Activated CD4-positive, CD25-positive, alpha-beta regulatory T cell (primary cell): ENCODE measurements at places on chromosomes 16 and 17.

DNA sequence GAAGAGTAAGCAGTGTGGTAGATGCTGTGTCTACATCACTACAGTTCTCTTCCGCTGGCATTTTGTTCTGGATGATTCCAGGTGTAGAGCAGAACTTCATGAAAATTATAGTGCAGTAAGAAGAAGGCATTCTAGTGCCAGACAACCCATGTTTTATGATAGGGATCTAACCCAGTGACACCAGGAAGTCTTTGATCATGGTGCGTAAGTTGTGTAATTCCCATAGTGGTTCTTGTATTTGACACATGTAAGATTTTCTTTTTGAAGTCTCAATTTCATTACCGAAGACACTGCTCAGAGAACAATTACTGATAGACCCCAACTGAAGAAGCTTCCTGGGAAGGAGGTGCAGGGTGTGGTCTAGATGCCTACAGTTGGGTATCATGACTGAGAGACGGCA lies 356.9 kb downstream of the CA10 start:
- DNase-seq: no peak

- no peak for DNase-seq
Measured at GRCh38 chr17:73625006-73625405, 19.2 kb downstream of the SDK2 start.

- DNase-seq: no peak
Measured at GRCh38 chr17:16986391-16986790, 14.5 kb upstream of the TNFRSF13B start.

- DNase-seq: no peak
Measured at GRCh38 chr16:58152246-58152868, 23.2 kb upstream of the CFAP20 start.

- no peak for DNase-seq
Measured at GRCh38 chr16:88854306-88855111, 2.2 kb downstream of the GALNS start.

DNA sequence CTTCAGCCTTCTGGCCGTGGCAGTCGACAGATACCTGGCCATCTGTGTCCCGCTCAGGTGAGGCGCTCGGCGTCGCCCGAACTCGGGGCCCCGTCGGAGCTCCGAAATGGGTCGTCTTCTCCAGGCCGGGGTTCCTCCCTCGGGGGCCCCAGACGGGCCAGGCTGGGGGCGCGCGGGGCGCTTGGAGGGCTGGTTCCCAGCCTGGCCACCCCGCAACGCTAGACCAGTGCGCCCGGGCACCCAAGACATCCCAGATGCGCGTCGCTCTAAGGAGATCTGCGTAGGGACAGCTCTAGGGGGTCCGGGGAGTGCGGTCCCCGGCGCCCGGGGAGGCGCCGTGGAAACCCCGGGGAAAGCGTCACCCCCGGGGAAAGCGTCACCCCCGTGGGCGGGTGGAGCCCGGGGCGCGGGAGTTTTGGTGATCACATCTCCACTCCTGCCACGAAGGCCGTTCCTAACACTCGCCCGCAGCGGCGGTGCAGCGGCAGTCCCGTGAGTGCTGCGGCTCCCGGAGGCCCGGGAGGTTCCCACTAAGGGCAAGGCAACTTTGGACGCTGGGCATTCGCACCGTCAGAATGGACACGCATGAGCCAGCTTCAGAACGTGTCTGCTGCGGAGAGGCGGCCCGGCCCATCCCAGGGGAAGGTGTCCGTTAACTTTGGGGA lies 729 bp downstream of the ADORA2B start:
- DNase-seq: no peak

- DNase-seq: no peak
Measured at GRCh38 chr17:1031711-1032110, 34.8 kb downstream of the TIMM22 start.

DNA sequence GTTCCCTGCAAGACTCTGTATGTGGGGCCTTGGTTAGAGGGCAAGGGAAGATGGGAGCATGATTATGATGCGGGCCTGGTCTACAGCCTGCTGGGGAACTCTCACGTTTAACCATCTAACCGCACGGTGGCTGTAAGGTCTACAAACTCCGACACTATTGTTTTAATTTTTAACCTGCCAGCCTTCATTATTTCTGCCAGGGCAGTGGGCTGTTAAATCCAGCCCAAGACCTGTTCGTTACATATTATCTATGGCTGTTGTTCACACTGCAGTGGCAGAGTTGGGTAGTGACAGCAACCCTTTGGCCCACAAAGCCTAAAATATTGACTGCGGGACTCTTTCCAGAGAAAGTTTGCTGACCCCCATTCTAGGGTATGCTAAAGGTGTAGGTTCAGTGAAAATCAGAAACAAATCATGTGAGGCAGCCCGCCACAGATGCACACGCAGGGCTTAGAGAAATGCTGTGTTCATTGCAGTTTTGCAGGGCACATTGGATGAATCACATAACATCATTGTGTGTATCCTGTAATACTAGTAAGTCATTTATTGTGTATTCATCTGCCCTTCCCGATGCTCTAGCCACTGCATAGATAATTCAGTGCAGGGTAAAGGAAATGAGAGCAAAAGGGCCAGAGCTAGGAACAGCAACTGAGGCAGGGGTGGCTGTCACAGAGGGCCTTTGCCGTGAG lies 14.3 kb downstream of the SNX29 start:
- no peak for DNase-seq

DNA sequence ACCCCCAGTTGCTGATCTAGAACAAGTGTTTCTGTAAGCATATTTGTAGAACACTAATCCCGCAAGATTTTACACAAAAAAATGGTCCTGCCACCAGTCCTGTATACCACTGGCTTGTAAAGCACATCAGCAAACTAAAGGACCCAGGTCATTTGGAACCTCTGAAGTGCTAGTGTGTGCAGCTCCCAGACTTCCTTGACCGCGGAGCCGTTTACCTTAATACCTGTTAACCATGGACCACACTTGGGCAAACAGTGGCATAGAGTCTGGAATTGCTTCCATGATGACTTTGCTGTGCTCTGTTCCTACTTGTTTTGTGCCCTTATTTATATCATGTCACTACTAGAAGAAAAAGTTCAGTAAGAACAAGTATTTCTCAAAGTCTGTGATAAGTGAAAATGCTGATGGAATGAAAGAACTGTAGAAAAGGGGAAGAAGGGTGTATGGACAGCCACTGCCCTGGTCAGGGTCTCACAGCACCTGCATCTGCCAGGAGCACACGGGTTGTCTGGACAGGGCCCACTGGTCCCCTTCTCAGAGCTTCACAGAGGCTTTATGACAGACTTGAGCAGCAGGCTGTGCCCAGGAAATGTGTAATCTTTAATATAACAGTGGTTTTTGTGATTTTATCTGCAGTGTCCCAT lies 29.3 kb downstream of the ALDH3A2 start:
- DNase-seq: no peak

GRCh38 chr16:47055136-47055885 lies 81.8 kb upstream of the DNAJA2 start:
- DNase-seq: no peak

- no peak for DNase-seq
Measured at GRCh38 chr16:82728901-82729300, 102.1 kb downstream of the CDH13 start.

GRCh38 chr17:55342800-55343585 lies 78.2 kb downstream of the HLF start:
- DNase-seq: no peak

- peak; percentile 76 for DNase-seq
Measured at GRCh38 chr16:28309811-28310311, 17.5 kb downstream of the SBK1 start.

DNA sequence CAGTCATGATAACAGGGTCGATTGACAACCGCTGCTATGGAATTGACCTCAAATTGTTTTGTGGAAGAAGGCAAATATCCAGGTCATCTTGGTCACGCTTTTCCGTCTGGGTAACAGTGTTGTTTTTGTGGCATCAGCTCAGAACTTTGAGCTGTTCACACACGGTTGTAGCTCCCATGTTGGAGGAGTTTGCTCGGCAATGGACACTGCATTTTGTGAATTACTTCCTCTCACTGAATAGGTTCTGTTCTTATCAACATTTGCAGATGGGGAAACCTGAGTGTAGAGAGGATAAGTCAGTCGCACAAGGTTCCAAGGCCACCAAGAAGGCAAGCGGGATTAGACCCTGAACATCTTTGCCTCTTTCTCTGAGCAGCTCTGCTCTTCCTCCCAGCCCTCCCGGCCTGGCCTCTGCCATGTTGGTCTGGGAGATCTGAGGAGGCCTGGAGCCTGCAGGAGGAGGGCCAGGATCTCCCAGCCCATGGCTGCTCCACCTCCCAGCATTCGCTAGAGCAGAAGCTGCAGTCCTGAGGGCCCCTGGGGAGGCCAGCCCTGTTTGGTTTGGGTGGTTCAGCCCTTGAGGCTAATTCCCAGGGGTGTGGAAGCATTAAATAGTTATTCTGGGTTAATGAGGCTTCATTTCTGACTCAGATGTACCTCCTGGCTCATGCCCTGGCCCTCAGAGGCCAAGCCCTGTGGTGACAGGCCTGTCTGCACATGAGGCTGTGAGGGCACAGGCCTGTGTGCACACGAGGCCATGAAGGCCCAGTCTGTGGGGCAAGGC lies 154.1 kb upstream of the PLCG2 start:
- DNase-seq: no peak

GRCh38 chr17:80663781-80664206 lies 119.2 kb downstream of the RPTOR start:
- DNase-seq: no peak

- DNase-seq: no peak
Measured at GRCh38 chr17:36723459-36724025, 122.2 kb downstream of the MRM1 start.

- no peak for DNase-seq
Measured at GRCh38 chr16:66523861-66524354, 26.0 kb downstream of the TK2 start.

DNA sequence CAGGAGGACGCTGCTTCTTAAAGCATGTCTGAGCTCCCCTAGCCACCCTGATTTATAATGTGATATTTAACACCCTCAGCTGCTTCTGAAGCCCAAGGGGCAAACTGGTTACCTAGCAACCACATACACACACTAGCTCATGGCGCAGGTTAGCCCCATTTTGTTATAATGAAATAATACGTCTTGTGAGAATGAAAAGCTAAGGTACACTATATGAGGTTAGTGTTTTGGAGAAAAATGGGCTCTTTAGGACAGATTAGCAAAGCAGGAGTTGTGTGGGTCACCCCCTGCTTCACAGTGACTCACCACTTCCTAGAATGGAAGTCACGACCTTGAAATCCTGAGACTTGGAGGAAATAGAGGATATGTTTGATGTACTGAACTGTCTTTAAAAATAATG lies 404.8 kb upstream of the HSBP1 start:
- no peak for DNase-seq

- DNase-seq: no peak
Measured at GRCh38 chr16:47657977-47658376, 196.8 kb downstream of the PHKB start.

DNA sequence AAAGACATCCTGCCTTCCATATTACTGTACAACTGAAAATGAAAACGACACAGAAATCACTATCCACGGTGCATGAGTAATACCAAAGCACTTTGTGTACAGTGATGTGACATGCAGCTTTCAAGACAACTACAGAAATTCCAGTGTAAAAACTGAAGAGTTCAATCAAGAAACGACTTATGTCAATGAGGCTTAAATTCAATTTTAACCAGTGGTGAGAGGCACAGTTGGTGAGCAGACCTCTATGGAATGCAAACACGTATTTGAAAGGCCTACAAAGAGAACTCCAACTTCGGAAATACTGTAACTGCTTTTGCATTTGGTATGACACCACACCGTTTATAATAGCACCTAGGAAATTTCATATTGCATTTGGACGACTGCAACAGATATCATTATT lies 87.6 kb downstream of the USP31 start:
- DNase-seq: no peak

GRCh38 chr17:69451416-69452394 lies 37.2 kb downstream of the MAP2K6 start:
- DNase-seq: no peak
